ENCODE measurements at places on chromosomes 3 and 15. TPM values are rescaled to one million over a fixed set of nuclear protein-coding genes. Genes with fewer than 3 reads are reported as not detected.
A peak's percentile ranks its signal among the peaks of the same experiment; 100 is the strongest.

MAP1A gene
- 3.5 TPM for total RNA-seq

- ATAC-seq, result no peak
Measured at GRCh38 chr3:27730774-27731659, 8.9 kb upstream of the EOMES start.

SCN10A gene
- not detected for total RNA-seq

DNA sequence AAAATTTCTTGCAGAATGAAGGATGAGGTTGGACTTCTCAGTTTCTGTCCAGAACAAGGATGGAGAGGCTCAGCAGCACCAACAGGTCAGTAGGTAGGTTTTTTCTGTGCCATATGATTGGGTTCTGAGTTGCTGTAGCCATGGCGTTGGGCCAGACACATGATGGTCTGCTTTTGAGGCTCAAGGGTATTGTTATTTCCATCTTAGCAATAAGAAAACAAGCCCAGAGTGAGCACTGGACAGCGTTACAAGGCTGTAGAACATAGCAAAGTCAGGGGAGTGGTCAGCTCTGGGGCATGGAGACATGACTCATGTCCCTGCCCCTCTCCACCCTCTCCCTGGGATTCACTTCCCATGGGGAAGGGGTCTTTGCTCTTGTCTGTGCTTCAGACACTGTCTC lies 137.6 kb upstream of the TOPAZ1 start:
- ATAC-seq, result no peak

- ATAC-seq, result no peak
Measured at GRCh38 chr15:67165254-67166253, 88.9 kb downstream of the AAGAB start.

GRCh38 chr3:7978087-7978422 lies 523.6 kb upstream of the LMCD1 start:
- no peak for ATAC-seq

- ATAC-seq, result no peak
Measured at GRCh38 chr3:139287557-139287956, 56.3 kb upstream of the MRPS22 start.

DNA sequence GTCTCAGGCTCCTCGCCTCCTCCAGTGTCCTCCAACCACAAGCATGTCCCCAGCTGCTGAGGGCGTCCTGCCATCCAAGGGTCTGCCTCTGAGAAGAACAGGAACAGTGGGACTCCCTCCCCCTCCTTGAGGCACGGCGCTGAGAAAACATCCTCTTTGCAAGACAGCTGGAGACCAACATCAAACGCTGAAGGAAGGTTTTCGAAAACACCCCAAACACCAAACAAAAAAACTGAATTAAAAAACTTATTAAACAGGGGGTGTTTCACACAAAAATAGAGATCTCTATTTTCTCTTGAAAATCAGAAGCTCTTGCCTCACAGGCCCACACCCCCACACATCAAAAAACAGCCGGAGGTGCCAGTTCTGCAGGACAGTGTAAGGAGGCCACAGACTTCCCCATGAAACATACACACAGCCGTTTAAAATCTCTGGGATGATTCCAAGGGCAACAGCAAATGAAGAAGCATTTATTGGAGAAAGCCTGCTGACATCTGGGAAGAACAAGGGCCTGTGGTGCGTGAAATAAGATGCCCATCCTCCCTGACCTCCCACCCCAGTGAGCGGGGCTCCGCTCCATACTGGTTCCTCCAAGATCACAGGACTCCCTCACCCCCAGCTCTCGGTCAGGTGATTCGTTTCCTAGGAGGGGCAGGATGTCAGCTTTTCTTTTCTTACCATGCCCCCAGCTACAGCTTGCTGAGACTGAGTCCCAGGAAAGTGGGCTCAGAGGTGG lies 71.3 kb downstream of the NUP210 start:
- ATAC-seq, result no peak

DNA sequence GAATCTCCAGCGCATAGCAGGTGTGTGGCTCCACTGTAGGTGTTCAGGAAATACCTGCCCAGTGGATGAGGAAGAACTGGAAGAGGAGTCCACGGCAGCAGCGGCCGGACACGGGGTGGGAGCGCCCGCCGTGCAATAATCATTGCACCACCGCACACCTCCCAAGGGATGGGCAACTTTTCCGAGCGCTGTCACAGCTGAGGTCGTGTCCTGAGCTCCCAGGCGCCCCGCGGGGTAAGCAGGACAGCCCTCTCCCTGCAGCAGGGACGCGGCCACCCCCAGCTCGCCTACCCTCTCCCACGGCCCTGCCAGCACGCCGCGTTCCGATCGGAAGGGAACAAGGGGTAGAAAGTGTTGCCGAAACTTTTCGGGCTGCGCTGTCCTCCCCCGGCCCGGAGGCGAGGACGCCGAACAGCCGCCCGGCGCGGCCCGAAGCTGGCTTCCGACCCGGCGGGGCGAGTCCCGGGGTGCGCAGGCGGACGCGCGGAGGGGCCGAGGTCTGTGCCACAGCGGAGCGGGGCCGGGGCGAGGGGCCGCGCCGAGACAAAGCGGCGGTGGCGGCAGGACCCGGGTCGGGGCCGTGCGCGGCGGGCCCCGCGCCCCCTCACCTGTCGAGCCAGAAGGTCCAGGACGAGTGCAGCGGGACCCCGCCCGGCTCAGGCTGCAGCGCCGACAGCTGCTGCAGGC lies 475 bp downstream of the EIF4E3 start:
- peak; percentile 31 for ATAC-seq

Data from activated T-helper 17 cell treated with anti-CD3 and anti-CD28 coated beads, Interleukin-2, amount 50 U/mL, for 72 hours (primary cell).